Astrocyte (in vitro differentiated cells and primary cell): ENCODE measurements at places on chromosomes 7 and 10.

DNA sequence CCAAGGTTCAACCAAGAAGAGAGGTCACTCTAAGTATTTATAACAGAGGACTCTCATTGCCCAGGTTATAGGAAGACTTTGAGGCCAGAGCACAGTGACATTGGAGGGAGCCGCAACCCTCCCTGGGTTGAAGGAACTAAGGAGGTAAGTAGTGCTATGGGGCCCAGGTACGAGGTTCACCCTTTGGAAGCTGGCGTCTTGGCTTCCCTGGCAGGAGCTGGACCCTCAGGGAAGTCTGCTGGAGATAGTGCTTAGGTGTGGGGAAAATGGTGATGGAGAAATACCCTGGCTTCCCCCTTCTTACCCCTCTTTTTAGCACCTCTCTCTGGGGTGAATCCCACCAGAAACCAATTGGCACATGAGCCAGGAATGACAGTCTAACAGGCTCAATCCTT lies 317.9 kb upstream of the ZNF32 start:
- no peak for DNase-seq

DNA sequence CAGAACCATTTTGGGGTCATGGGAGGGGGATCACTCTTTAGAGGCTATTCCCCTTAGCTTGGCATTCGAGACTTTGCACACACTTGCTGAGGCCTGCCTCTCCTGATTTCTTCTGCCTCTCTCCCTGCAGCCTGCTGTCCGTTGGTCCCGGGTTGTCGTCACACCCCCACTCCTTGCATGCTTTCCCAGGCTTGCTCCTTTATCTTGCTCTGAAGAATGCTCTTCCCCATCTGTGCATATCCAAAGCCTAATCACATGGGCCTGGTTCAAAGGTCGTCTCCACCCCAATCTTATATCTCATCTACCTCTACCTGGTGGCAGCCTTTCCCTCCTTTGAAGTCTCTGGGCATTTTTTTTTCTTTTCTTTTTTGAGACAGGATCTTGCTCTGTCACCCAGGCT lies 24.3 kb upstream of the EMX2 start:
- no peak for DNase-seq

GRCh38 chr10:125792342-125793300 lies 17.0 kb upstream of the MMP21 start:
- DNase-seq: no peak

DNA sequence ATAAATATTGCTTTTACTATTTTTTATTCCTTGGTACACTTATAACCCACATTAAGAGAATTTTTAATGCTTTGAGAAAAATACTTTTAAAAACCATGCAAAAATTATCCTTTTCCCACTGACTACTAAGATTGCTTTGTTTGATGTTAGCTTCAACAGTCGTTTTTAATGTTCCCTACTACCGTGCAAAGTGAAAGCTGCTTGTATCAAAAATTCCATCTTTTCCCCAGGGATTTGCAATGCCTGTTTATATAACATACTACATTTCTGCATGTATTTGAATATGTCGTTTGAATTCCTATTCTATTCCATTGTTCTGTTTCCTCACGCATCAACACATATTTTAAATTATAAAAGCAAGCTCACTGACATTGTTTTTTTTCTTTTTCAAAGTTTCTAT lies 54.4 kb downstream of the TFPI2 start:
- DNase-seq: no peak

GRCh38 chr7:22183522-22184280 lies 173.3 kb downstream of the RAPGEF5 start:
- DNase-seq: no peak

DNA sequence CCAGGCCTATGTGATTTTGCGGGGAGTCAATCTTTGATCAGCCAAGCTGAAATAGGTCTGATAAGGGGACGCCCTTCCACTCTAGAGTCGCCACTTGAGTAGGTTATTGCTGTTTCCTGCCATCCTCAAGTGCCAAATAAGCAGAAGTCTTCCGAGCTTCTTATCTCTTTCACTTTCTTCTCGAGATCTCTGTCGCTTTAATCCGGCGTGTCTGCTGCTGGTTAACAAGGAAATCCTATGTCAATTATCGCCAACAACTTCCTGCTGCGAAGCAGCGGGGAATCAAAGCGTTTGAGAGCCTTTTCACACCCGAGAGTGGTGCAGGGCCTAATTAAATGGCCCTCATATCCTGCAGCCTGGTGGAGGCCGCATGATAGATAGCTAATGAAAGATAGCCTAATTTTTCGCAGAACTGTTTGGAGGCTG lies 215.9 kb downstream of the RAB11FIP2 start:
- DNase-seq: no peak

DNA sequence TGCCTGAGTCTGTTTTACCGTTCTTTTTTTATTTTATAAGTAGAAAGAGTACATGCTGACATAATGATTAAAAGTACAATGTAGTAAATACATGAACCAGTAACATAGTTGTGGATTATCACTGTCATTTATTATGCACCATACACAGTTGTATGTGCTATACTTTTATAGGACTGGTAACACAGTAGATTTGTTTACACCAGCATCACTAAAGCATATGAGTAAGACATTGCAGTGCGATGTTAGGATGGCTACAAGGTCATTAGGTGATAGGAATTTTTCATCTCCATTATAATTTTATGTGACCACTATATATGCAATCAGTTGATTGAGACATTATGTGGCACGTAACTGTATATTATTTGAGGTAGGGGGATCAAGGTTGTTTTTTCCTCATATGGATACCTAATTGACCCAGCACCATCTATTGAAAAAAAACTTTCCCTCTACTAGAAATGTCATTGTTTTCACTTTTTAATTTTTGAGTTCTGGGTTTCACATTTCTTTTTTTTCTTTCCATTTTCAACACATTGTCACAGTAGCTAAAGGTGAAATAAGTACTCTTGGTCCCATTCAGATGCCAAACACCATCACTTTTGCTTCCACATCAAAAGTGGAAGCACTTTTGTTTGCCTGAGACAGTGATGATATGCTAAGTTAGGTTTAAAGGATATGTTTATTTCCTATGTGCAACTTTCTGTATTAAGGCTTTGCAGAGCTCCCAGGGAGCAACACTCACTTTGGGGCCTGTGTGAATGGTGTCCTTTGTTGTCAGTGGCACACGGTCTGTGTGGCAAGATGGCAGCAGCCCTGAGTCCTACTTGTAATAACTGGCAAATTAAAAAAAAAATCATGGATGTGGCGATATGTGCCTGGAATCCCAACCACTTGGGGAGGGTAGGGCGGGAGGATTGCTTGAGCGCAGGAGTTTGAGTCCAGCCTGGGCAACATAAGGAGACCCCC lies 17.1 kb downstream of the UBE2D1 start:
- DNase-seq: no peak

DNA sequence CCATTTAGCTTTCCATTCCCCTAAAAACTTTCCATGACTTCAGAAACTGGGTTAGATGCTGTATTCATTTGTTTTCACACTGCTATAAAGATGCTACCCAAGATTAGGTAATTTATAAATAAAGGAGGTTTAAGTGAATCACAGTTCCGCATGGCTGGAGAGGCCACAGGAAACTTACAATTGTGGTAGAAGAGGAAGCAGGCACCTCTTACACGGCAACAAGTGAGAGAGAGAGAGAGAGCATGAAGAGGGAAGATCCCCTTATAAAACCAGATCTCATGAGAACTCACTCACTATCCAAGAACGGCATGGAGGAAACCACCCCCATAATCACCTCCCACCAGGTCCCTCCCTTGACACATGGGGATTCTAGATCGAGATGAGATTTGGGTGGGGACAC lies 336.8 kb downstream of the TFEC start:
- DNase-seq: no peak

DNA sequence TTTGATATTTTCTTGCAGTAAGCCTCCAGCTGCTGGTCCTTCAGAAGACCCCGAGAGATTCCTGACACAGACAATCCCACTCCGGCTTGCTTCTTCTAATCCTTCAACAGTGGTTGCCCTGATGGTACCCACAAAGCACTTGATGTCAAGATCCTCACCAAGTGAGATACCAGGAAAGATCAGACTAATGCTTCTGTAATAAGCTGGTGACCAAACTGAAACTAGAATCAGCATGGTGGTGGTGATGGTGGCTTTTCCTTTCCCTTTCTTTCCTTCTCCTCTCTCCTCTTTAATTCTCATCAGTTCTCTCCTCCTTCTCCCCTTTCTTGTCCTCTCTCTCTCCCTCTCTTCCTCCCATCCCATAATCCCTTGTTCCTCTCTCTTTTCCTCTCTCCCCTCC lies 25.8 kb upstream of the CASD1 start:
- DNase-seq: no peak

DNA sequence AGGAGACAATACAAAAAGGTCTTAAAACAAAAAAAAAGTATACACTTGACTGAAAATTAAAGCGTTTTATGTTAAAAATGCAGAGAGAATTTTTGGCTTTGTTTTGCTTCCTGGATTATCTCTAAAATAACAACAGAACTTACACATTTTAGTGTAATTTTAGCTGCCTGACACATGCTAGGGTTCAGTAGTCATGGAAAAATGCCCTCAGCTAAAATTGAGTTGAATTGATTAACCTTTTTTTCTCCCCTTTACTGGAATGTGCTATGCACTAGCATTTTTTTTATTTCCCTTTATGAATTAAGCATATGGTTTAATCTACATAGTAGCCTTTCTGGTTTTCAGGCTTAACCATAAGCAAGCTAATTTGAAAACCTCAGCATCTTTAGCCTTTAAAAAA lies 89.9 kb downstream of the ZNF277 start:
- peak; percentile 36 for DNase-seq

GRCh38 chr7:49791088-49791741 lies 17.8 kb downstream of the VWC2 start:
- no peak for DNase-seq

GRCh38 chr10:60299961-60300883 lies 89.5 kb downstream of the ANK3 start:
- DNase-seq: peak; percentile 98

DNA sequence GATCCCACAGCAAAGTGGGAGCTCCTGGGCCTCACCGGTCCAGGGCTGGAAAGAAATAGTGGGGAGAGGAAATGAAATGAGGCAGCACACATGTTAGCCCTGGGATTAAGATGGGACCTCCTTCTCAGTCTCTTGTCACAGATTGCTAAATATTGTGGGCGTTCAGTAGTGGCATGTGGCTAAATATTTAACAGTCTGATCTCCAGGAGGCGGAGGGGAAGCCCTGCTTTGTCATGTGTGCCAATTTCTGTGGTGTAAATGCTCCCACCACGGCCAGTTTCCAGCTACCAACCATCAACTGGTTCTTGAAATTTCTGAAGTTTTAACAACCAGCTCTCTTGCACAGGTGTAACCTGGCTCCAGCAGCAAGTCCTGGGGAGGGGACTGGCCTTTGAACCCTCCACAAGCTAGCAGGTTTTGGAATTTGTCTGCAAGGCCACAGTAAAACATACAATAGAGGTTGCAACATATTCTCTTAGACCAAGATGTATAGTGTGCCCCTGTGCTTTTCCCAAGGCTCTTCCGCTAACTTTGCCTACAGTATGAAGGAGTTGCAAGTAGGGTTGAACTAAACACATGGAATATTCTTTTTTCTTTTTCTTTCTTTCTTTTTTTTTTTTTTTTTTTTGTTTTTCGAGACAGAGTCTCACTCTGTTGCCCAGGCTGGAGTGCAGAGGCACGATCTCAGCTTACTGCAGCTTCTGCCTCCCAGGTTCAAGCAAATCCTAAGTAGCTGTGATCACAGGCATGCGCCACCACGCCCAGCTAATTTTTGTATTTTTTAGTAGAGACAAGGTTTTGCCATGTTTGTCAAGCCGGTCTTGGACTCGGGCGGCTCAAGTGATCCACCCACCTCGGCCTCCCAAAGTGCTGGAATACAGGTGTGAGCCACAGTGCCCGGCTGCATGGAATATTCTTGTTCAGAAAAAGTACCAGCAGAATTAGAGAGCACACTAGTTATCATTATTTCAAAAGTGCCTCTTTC lies 103.1 kb upstream of the PCBD1 start:
- DNase-seq: no peak

DNA sequence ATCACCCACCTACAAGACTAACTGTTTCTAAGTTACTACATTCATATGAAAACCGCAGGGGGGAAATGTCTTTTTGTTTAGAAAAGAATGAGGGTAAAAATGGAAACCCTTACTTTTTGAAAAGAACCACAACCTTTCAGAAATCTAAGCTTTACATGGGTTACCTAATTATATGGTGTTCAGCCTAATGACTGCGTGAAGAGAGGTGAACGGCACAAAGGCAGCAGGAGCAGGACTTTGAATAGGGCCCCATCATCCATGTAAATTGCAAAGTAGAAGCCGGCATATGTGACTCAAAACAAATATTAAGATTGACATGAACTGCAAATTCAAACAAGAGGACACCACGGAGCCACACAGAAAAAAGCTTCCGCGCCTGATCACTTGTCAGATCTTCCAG lies 25.1 kb downstream of the NEBL start:
- no peak for DNase-seq

DNA sequence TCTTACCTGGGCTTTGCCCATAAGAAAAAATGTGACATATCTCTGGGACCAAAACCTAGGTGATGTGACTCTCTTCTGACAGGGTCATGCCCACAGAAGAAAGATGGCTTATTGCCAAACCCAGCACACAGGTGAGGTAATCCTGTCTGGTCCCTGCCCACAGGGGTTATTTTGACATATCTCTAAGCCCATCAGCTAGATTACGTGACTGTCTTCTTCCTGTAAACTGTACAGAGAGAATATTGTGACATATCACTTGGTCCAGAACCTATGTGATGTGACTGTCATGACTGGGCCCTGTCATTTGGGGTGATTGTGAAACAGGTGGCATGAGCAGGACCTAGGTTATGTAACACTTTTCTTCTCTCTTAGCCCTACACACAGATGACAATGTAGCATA lies 48.8 kb upstream of the ZNF680 start:
- no peak for DNase-seq

- DNase-seq: peak; percentile 80
Measured at GRCh38 chr10:11035301-11035991, 17.8 kb downstream of the CELF2 start.

- no peak for DNase-seq
Measured at GRCh38 chr7:7529328-7529727, 6.3 kb downstream of the COL28A1 start.

- DNase-seq: peak; percentile 8
Measured at GRCh38 chr10:116385994-116386809, 41.4 kb upstream of the PNLIPRP3 start.

- no peak for DNase-seq
Measured at GRCh38 chr7:45695249-45695995, 121.3 kb downstream of the ADCY1 start.

- no peak for DNase-seq
Measured at GRCh38 chr7:54969208-54969967, 49.4 kb upstream of the EGFR start.
